Fibroblast of skin of back (primary cell): ENCODE measurements at places on chromosomes 11 and 22.
A peak's percentile ranks its signal among the peaks of the same experiment; 100 is the strongest.

DNA sequence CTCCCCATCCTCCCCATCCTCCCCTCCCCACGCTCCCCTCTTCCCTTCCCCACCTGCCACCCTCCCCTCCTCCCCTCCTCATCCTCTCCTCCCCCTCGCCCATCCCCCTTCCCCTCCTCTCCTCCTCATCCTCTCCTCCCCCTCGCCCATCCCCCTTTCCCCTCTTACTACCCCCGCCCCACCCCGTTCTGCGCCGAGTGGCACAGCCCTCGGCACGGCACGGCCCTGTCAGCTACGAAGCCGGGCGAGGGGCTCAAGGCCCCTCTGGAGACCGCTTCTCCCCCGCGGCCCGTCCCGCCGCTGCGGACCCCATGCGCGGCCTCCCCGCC is 449.9 kb downstream of the OPCML start:
- peak; percentile 21 for DNase-seq

GRCh38 chr11:833114-833791 is 501 bp downstream of the CD151 start:
- DNase-seq, result peak; percentile 62

GRCh38 chr22:30413745-30414524 is 11.6 kb upstream of the MTFP1 start:
- no peak for DNase-seq

GRCh38 chr11:64743591-64744543 is at the start of gene RASGRP2:
TSS of gene RASGRP2 (minus strand) at chr11:64744142. CDS start at chr11:64742866, 1,276 bp downstream.
- DNase-seq, result no peak

- peak; percentile 97 for DNase-seq
These were observed 10.9 kb upstream of the HBE1 start for GRCh38 chr11:5280582-5281102.

GRCh38 chr11:62905296-62905695 is 15.9 kb downstream of the CHRM1 start:
- no peak for DNase-seq
